ENCODE measurements at places on chromosomes 11 and 22.

DNA sequence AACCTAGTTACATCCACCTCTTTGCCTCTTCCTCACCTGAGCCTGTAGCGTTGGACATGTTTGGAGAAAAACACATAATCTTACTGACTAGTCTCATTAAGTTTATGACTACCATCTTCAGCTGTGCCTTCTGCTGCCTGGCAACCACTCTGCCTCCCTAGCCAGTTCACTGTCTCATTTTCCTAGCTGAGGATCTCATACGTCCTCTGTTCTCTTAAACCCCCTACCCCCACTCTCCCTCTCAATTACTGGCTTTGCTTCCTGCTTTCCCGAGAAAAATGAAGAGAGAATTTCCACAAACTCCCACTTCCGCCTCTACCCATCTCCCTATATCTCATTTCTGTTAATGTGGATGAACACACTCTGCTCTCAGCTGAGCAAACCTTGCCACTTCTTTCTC lies 239.3 kb upstream of the POU2AF2 start:
- no peak for DNase-seq

DNA sequence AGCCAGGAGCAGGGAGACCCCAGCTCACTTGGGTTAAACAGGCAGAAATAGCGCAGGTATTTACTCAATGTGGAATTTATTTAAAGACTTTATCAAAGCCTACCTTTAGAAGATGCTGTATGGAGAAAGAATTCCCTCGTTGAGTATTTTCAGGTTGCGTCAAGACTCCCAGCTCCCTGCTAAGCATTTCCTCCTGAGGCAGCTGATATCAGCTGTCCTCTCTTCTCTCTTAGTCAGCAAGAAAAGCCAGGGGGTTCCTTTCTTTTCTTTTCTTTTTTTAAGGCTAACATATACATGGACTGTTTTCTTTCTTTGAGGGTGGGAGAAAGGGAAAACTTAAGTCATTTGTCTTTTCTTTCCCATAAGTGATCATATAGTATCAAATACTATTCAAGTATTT lies 125.8 kb upstream of the POU2AF2 start:
- DNase-seq: no peak

DNA sequence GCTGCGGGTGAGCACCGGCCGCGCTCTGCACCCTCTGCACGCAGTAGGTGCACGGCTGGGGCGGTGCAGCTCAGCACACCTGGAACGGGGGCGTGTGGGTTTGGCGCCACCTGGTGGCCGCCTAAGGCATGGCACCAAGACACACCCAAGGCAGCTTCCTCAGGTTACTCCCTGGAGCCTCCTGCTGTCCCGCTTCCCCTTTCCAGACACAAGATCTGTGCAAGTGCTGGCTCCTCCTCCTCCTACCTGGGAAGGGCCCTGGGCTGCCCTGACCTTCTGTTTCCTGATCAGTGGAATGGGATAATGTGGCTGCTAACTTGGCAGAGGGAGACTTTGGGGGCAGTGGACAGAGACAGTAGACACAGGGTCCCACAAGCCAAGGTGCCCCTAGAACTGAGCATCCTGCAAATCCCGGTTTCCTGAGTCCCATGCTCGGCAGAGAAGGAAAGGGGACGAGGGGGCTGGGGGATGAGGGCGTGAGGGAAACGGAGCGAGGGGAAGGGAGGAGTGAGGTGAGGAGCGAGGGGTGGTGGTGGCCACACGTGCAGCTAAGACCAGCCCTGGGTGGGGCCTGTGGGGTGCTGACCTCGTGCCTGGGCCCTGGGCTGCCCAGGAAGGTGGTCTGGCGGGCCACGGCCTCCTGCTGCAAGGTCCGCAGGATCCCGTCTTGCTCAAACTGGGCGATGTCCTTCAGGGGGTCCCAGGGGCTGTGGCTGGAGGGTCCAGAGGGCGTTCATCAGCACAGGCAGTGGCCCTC lies 34.8 kb upstream of the CARS1 start:
- peak; percentile 53 for DNase-seq

DNA sequence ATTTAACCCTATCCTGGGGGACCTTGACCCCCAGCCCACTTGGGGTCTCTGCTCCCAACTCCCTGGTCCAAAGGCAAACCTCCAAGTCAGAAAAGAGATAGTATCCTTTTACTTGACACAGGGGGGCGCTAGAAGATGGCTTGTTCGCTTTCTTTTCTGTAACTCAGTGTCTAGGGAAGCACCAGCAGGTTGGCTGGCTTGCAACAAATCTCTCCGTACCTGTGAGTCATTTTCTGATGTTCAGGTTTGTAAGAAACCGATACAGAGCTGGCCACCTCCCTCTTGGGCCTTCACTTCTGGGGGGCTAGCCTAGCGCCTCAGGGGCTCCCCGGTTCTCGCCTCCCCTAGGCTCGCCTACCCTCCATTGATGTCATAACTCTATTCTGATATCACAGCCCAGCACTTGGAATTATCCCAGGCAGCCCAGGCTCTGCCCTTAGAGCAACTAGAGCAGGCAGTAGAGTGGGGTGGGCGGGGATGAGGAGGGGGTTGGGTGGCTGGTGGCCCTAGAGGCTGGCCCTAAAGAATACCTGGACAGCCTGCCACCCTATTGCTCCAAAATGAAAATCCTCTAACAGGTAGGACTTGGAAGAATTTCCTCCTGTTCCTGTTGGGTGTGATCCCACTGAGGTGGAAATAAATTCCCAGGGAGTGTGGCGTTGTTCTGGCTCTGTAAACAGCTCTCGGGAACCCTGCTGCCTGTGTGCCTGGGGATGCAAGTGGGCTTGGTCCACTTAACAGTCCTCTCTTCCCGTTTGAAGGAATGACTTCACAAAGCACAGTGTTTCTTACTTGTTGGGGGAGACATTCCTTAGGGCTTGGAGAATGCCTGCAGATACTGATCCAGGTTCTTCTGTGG lies 69.4 kb downstream of the OSBP2 start:
- DNase-seq: peak; percentile 8

- no peak for DNase-seq
Observed at GRCh38 chr11:78259777-78260487, 71.2 kb downstream of the USP35 start.

DNA sequence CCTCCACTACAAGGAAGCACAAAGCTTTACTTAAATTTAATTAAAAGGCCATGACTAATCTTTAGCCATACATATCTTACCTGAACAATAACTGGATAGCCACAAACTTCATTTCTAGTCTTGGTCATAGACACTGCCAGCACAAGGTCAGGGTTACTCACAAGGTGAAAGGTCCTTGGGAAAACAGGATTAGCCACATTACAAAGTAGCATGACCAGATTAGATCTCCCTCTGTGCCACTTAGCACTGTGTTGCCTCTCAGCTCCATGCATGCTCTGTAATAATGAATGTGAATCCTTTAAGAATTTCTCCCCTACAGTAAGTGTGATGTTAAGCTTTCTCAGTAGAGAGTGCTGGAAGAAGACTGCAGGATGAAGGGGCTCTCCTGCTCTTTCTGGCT lies 325.1 kb upstream of the MPPED2 start:
- DNase-seq: no peak

GRCh38 chr11:10866893-10867331 lies 9.1 kb upstream of the ZBED5 start:
- no peak for DNase-seq

DNA sequence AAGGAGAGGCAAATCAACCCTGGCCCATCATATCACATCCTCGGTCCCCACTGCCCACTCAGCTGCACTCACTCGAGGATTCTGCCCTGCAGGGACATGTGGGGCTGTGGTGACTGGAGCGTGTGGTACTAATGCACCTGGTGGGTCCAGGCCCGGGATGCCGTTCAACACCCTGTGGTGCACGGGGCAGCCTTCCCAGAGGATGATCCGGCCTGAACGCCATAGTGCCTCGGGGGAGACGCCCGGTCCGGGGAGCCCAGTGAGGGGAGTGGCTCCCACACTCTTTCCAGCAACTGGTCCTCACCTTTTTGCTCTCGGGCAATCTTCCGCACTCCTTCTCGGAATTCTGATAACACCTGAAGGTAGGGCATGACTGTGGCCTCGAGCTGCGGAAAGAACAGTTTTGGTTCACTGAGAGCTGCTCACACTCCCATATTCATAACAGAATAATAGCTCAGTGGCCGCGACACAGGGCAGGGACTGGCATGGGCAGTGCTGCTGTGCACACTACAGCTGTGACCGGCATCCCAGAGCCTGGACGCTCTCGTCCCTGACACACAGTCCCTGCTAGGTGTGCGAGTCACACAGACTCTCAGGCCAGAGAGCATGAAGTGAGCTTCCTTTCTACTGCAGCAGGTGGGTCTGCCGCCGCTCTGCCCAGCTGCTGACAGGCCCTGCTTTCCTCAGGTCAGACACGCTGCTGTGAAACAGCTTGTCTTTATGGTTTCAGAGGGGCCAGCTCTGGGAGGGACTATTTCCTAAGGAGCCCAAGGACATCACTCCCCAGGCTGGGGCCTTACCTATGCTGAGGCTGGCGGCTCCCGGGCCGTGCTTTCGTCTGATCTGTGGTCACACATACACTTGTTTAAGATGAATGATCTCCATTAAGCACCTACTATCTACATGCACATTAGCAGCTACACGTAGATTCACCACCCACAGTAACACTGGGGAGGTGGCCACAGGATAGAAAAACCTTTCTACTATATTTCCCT lies 20.1 kb upstream of the NAP1L4 start:
- DNase-seq: no peak

DNA sequence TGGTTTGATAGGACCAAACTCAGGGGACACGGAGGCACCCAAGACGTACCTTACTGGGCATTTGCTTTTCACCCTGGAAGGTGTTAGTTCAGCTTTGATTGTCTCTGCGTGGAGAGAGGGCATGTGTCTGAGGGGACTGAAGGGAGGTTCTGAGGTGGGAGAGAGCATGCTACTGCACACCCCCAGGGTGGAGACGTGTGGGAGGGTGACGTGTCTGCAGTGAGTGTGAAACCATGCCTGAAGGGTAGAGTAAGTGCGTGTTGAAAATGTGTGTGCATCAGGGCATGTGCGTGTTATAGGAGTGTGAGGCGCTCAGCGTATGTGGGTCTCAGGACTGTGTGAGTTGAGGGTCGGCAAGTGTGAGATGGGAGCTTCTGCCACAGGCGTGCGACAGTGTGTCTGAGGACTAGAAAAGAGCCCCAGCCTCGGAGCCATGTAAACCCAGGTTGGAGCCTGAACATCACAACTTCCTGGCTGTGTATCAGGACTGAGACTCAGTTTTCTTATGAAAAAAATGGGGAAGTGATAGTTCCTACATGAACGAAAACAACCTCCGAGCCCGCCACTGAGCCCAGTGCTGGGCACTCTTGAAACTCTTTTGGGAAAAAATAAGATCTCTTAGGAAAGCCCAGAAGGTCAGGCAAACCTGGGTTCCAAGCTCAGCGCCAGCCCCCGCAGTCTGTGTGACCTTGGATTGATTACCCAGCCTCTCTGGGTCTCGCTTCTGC lies 11.8 kb upstream of the KCNJ11 start:
- DNase-seq: no peak

DNA sequence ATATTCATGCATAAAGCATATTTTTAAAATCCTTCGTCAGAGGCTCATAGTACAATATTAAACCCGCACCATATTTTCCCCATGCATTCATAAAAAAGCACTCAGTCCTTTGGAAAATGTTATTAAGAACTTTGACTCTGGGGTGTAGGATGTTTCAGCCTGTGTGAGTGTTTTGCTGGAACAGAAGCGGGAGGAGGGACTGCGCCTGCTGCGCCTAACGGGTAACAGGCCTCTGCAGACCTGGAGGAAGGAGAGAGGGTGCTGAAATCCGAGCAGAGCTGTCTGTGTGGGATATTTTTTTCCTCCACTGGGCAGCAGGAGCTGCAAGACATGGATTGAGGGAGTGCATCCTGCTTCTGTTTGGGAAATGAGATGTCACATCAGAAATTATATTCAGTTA lies 483.0 kb downstream of the BRD1 start:
- DNase-seq: no peak

- no peak for DNase-seq
Observed at GRCh38 chr11:116513894-116514293, 258.9 kb downstream of the BUD13 start.

GRCh38 chr11:112470355-112470754 lies 209.7 kb upstream of the PLET1 start:
- DNase-seq: no peak

DNA sequence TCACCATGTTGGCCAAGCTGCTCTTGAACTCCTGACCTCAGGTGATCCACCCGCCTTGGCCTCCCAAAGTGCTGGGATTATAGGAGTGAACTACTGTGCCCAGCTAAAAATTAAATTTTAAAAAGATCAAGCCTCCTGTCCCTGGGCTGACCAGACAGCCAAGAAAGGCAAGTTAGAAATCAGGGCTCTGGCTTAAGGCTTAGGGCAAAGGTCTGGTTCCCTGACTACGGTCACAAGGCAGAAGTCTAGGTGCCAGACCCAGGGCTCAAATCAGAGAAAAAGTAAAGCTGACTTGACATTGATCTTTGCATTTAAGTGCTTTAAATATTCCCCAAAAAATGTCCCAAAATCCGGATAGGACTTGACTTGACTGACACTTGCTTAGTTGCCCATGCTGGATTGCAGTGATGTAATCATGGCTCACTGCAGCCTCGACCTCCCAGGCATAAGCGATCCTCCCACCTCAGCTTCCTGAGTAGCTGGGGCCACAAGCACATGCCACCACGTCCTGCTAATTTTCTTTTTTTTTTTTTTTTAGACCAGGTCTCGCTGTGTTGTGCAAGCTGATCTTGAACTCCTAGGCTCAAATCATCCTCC lies 17.3 kb upstream of the CRKL start:
- no peak for DNase-seq

DNA sequence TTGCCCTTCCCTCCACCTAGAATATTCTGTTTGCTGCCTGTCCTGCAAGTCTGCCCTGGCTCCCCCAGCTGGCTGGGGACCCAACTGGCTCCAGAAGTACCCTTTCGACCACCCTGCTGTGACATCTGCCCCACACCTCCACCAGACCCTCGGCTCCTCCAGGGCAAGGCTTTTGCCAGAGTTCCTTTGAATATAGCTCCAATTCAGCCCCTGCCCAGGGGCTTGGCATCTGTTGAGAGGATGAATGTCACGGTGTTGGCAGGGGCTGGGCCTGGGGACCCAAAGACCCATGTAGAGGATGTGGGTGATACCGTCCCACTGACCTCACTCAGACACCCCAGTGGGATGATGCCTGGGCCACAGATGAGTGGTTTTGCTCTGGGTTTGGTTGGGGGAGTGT lies 4.0 kb downstream of the NLRP6 start:
- no peak for DNase-seq

DNA sequence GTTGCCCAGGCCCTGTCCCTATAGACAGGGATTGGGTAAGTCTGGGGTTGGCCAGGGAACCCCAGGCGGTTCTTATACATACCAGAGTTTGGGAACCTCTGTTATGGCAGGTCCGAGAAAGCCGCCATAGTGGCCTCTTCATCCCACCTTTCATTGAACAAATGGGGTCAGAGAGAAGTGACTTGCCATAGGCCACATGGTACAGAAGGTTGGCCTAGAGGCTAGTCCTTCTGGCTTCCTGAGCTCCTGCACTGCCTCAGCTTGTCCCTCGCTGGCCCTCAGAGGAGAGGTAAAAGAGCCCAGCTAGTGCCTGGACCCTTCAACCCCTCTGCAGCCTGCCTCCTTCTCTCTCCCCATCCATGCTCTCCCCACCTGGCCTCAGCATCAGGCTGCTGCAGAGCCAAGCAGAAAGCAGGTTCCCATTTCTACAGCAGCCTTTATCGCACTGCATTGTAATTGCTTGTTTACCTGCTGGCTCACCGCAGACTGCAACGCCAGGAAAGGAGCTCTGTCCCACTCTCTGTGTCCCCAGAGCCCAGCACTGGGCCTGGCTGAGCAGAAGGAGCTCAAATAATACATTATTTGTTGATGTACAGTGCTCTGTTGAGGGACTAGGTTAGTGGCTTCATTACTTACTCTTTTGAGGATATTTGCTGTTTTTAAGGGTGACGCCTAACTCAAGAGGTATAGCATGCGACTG lies 103.6 kb downstream of the TRIM29 start:
- no peak for DNase-seq

GRCh38 chr22:45577746-45578523 lies 75.3 kb downstream of the FBLN1 start:
- DNase-seq: peak; percentile 67

- DNase-seq: no peak
Observed at GRCh38 chr22:47605886-47606285, 843.4 kb downstream of the TBC1D22A start.
